ENCODE measurements at places on chromosomes 3 and 15.

- DNase-seq: no peak
These were observed 329.8 kb upstream of the GRM7 start for GRCh38 chr3:6531153-6531552.

GRCh38 chr3:46909535-46910161 is 32.1 kb downstream of the PTH1R start:
- peak; percentile 76 for DNase-seq

- no peak for DNase-seq
These were observed 41.1 kb downstream of the GPD1L start for GRCh38 chr3:32147509-32147908.

- no peak for DNase-seq
These were observed 50.7 kb downstream of the XYLB start for GRCh38 chr3:38397320-38397719.

DNA sequence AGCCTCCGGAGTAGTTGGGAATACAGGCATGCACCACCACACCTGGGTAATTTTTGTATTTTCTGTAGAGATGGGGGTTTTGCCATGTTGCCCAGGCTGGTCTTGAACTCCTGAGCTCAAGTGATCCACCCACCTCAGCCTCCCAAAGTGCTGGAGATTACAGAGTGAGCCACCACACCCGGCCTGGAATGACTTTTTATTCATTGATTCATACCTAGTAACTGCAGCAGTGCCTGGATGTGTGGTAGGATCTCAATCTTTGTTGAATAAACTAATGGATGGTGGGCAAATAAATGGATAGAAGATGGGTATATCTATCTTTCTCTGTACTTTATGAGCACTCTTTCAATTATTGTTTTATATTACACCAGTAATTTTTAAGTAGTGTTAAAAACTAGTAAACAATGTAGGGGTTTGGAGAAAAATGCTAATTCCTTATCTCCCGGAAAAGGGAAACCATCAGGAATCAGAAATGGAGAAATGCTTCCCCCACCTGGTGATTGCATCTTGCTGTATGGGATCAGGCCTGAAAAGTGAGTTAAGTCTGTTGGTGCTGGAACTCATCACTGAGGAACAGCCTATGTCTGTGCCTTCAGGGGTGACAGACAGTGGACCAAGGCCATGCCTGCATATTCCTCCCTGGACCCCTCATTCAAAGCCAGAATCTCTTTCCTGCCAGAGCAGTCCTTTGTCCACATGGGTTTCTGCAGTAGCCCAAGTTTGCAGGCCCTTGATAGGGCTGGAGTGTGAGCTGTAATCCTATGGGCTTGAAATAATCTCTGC is 161.0 kb upstream of the CTDSPL start:
- DNase-seq: no peak

- peak; percentile 53 for DNase-seq
These were observed 70.5 kb upstream of the ATP10A start for GRCh38 chr15:25933456-25934158.

All from stimulated activated CD4-positive, alpha-beta T cell treated with anti-CD3 and anti-CD28 coated beads, Interleukin-12 subunit alpha, Interleukin-12 subunit beta, amount 100 ng/mL, for 24 hours (primary cell).